Mesothelial cell of epicardium (in vitro differentiated cells): ENCODE measurements at places on chromosomes 1 and 21.

GRCh38 chr1:245663841-245664240, 509.1 kb downstream of the KIF26B start:
- no peaks in the 10 kb centered on the region for H3K4me1 ChIP-seq
- H3K36me3 ChIP-seq: peaks cover 4% of the 10 kb centered on the region
- H3K4me3 ChIP-seq: no peak overlapping the region

DNA sequence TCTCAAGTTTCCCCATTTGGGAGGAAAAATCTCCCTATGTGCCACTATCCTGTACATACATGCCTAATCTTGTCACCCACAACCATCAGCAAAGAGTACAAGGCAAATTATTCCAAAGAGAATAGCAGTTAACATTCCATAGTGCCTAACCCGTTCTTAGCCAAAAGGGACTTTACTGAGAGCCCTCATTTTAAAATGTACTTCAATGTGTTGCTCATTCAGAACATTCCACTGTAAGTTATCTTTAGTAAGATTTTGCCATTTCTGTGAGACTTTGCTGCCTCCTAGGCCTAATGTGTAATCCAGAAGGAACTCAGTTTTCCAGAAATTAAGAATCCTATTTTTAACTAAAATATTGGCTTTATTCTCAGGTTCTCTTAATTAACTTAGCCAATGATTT, 11.3 kb upstream of the MRPL55 start:
- no peaks in the 10 kb centered on the region for H3K4me1 ChIP-seq
- no peak overlapping the region for H3K27ac ChIP-seq
- H3K4me3 ChIP-seq: no peak overlapping the region
- peaks cover 6% of the 10 kb centered on the region for H3K27me3 ChIP-seq
- peaks cover 7% of the 10 kb centered on the region for H3K36me3 ChIP-seq
- no peak for DNase-seq

GRCh38 chr1:1157426-1157913, 16.2 kb upstream of the TTLL10 start:
- H3K4me3 ChIP-seq: peak overlapping the region; percentile 56
- peak; percentile 64 for DNase-seq
- H3K36me3 ChIP-seq: no peaks in the 10 kb centered on the region
- peaks cover 3% of the 10 kb centered on the region for H3K4me1 ChIP-seq
- H3K27ac ChIP-seq: peak overlapping the region; percentile 82
- H3K27me3 ChIP-seq: no peaks in the 10 kb centered on the region

DNA sequence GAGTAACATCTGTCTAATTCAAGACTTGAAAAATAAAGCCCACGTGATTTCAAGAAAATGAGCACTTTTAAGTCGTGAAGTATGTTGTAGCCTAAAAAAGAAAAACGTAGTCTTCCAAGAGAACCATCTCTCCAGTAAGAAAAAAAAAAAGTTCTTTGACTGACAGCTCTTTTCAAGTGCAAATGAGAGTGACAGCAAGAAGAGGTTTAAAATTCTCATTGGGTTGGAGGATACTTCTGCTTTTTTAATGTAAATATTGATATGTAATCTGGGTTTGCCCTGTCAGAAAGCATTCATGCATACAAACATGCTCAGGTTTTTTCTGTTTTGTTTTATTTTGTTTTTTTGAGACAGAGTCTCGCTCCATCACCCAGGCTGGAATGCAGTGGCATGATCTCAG, 32.3 kb upstream of the PRDM2 start:
- no peaks in the 10 kb centered on the region for H3K27me3 ChIP-seq
- no peak overlapping the region for H3K4me3 ChIP-seq
- no peaks in the 10 kb centered on the region for H3K4me1 ChIP-seq
- no peak overlapping the region for H3K27ac ChIP-seq
- no peak for DNase-seq
- H3K36me3 ChIP-seq: no peaks in the 10 kb centered on the region

- no peaks in the 10 kb centered on the region for H3K36me3 ChIP-seq
- H3K4me3 ChIP-seq: no peak overlapping the region
- H3K4me1 ChIP-seq: no peaks in the 10 kb centered on the region
- DNase-seq: no peak
- no peaks in the 10 kb centered on the region for H3K27me3 ChIP-seq
These were observed 47.1 kb downstream of the SLC9C2 start for GRCh38 chr1:173555651-173556305.

DNA sequence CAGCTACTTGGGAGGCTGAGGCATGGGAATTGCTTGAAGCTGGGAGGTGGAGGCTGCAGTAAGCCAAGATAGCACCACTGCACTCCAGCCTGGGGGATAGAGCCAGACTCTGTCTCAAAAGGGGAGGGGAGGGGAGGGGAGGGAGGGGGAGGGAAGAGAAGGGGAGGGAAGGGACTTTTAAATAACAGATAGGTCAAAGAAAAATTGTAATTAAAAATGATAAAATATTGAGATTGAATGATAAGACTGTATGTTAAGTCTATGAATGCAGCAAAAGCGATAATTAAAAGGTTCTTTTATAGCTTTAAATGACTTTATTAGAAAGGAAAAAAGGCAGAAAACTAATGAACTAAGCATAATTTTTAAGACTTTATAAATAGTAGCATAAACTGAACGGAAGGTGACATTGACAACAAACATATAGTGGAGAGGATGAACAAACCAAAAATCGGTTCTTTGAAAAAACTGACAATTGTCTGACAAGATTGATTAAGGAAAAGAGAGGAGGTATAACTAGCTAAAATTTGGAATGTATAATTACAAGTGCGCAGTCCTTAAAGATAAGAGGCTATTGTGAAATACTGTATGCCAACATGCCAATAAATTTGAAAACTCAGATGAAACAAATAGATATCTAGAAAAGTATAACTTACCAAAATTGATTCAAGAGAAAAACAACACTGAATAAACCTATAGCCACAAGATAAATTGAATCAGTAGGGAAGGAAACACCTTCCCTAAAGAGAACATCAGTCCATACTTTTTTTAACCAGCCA, 8.4 kb downstream of the SPOCD1 start:
- no peaks in the 10 kb centered on the region for H3K4me1 ChIP-seq
- no peaks in the 10 kb centered on the region for H3K27me3 ChIP-seq
- H3K4me3 ChIP-seq: no peak overlapping the region
- no peaks in the 10 kb centered on the region for H3K36me3 ChIP-seq
- H3K27ac ChIP-seq: no peak overlapping the region

GRCh38 chr1:245160741-245161400, 6.1 kb downstream of the KIF26B start:
- peak overlapping the region; percentile 30 for H3K4me3 ChIP-seq
- H3K27me3 ChIP-seq: no peaks in the 10 kb centered on the region
- H3K36me3 ChIP-seq: peaks cover 3% of the 10 kb centered on the region
- H3K4me1 ChIP-seq: peaks cover 57% of the 10 kb centered on the region
